NCI-H187 treated with DMSO at 0.1 percent for 48 hours (cell line): ENCODE measurements at places on chromosomes 4 and X.

GRCh38 chr4:143337600-143338287, 1.1 kb downstream of the GAB1 start:
- no peak for DNase-seq

DNA sequence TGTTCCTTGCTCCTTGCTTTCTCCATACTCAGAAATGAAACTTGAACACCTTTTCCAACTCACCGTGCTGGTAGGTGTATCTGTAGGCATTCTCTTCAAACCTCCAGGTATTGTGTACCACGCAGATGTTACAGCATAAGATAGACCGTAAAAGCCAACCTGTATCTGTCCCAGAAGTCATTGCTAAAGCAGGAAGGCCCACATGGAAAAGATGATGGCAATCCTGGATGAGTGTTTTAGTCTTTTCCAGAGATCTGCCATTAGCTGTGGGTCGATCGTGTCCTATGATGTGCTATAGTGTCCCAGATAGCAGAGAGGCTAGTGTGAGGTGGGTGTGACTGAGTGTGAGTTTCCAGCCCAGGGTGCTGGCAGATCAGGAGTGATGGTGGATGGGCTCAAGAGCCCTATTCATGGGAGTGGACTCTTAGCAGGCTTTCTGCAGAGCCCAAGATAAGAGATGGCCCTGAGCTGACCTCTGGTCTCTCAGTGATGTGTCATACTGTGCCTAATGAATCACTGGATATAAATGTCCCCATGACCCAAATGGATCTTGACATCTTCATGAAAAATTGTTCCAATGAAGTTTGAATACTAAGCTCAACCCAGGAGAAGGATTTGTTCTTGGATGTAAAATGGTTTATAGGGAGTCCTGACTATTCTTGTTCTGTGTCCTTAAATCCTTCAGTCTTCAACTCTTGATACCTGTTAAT, 69.1 kb upstream of the WDR1 start:
- no peak for DNase-seq

DNA sequence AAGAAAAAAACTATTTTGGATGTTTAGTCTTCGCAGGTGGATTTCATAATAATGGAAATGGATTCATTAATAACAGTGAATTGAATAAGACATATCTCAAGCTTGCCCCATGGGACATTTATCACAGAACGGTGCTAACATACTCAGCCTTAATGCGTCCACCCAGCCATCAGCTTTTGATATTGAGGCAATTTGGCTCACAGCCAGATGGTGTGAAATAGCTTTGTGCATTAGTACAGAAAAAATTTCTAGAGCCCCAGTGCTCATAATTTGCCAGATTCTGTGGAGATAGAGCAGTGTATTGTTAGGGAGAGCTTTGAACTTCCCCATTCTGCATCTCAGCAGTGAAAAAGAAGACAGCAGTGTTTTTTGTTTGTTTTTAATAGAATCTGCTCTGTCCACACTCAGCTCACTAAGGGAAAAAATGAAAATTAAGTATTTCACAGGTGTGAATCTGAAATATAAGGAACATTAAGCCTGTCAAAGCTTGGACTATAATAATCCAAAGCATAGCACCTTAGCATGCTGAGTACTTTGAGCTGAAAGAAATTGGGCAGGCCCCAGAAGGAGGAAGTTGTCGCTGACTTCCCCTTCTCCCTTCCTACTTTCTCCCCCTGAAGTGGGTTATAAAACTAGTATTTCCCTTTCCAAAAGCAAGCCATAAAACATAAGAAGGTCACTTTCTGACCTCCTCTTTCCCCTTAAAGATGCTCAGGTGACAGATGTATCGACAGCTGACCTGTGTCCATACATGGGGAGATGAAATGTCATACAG, 295.8 kb downstream of the MAGEB5 start:
- DNase-seq, result no peak

DNA sequence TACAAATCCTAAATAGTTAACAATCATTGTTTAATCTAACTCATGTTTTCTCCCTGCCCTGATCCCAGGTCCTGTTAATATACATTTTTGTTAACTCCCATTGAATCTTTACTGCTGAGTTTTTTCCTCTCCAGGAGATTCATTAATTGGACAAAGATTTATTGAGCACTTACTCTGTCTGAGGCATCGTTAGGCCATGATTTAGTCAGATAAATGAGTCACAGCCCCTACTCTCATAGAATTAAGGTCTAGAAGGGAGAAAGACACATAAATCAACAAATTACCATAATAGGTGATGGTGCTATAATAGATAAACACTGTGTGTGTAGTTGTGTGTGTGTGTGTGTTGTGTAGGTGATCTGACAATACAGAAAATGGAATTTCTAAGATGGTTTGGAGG, 112.5 kb downstream of the MAPK10 start:
- DNase-seq, result no peak

DNA sequence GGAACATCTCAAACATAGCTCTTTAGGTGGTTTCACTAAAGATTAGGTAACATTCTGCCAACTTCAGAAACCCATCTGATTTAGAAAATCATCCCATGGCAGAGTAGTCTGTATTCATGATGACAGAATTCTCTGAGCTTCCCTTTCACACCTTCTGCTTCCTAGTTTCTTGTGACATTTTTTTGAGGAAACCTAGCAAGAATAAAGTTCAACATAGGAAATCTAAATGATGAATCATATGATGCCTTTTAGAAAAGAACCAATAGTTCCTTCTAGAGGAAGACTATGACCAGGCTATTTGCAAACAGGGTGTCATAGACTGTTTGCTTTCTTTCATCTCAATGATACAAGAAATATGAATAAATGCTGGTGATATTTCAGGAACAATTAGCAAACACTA, 49.8 kb upstream of the CAMK2D start:
- no peak for DNase-seq

DNA sequence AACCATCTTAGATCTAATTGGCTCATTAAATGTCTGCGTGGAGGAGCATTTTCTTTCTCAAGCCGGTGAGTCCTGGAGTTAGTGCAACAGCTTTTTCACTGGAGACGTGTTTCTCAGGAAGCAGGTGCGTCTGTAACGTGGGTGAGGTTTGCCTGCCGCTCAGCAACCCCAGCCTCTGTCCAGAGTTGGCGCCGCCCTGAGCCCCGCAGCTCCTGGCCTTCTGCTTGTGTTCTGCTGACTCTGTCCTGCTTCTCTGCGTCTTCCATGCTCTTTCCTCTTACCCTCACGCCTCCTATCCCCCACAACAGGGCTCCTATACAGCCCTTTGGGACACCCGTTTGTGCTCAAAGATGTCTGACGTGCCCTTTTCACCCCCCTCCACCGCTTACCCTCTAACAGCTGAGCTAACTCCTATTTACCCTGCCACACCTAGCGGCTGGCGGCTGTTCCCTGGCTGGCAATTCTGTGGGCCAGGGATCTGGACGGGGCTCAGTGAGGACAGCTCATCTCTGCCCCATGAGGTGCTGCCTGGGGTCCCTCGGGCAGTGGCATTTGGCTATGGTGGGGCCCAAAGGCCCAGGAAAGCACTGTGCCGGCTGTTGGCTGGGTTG, 18.8 kb downstream of the DOK7 start:
- no peak for DNase-seq

DNA sequence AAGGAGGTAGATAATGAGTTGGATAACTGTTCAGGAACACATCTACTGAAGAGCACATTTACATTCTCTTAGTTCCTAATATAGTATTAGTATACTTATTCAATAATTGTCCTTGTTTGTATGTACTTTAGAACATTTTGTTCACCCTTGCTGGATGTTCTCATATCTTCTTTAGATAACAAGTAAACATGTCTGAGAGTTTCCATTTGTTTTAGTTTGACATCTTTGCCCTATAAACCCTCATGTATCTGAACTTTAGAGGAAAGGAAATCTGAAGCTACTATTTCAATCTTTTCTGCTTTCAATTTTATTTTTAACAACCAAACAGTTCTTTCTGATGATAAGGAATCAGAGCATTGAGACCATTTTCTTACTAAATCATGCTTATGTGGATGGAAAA, 518.6 kb downstream of the RPA4 start:
- no peak for DNase-seq

- no peak for DNase-seq
Measured at GRCh38 chr4:147831551-147832171, 99.8 kb downstream of the ARHGAP10 start.

DNA sequence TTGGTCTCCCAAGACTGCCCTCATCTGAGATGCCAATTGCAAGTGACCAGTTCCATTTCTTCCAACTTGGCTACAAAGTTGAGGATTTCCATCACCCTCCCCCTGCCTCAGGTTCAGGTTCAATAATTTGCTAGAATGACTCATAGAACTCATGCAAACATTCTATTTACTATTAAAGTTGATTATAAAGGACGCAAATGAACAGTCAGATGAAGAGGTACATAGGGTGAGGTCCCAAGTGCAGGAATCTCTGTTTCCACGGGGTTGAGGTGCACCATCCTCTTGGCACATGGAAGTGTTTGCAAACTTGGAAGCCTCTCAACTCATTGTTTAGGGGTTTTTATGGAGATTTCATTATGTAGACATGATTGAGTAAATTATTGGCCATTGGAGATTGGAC, 41.0 kb downstream of the FGFBP1 start:
- no peak for DNase-seq

DNA sequence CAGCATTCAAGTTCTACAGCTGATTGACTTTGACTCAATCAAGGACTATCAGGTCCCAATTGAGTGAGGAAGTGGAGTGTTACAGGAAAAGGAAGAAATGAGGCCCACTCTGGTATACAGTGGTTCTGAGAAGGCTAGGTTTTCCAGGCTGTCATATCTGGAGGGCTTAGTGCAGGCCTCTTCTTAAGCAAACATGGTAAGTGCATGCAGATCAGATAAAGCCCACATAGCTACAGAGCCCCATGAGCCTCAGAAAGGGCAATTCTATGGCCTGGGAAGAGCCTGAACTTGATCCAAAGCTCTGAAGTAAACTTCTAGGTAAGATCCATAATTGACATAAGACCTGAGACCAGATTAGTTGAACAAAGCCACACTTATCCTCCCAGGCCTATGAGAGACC, 29.0 kb upstream of the MAOA start:
- DNase-seq, result no peak

GRCh38 chr4:105483840-105484239, 10.0 kb upstream of the PPA2 start:
- DNase-seq, result no peak

GRCh38 chr4:147837435-147837834, 105.5 kb downstream of the ARHGAP10 start:
- no peak for DNase-seq

- no peak for DNase-seq
Measured at GRCh38 chrX:42127563-42127962, 204.2 kb upstream of the CASK start.

GRCh38 chr4:99381588-99382175, 29.1 kb upstream of the ADH1C start:
- no peak for DNase-seq

GRCh38 chr4:24594887-24595286, 10.5 kb upstream of the DHX15 start:
- DNase-seq, result no peak

DNA sequence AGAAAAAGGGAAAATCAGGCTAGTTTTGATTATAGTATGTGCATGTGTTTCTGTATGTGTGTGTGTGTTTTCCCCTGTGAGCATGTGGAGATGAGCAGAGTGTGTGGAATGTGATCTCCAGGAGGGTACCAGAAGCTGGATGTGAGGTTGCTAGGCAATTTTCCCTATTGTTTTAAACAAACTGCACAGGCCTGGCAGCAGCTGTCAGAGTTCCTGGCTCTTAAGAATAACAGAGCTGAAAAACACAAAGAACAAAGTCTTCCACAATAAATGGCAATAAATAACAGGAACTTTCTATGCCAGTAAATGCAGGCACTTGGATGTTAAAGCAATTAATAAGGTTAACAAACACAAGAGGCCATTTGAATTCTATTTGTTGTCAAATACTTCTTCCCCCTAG, 344.6 kb upstream of the CTSO start:
- DNase-seq, result no peak

- DNase-seq, result no peak
Measured at GRCh38 chr4:28973587-28974350, 1746.4 kb upstream of the PCDH7 start.

DNA sequence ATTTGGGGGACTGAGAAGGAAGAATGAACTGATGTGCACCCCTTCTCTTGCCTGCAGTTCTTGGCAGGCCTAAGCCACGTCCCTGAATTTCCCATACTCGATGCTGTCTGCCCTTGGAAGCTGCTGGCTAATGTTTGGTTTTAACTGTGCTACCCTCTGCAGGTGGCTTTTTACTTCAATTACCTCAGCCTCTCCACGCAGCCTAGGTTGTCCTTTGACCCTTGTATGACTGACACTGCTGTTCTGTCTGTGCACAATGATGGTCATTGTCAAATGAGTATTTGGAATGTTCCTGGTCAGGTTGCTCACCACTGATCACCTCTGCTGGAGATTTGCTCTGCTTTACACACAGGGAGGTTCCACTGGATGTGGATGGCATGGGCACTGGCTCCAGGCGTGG, 137.1 kb downstream of the ZNF518B start:
- no peak for DNase-seq

GRCh38 chrX:19334945-19335626, 8.6 kb upstream of the PDHA1 start:
- peak; percentile 3 for DNase-seq

GRCh38 chrX:109481986-109482385, at the start of gene GUCY2F:
TSS of gene GUCY2F (minus strand) at chrX:109482086. CDS start at chrX:109475936, 6,150 bp downstream.
- no peak for DNase-seq

DNA sequence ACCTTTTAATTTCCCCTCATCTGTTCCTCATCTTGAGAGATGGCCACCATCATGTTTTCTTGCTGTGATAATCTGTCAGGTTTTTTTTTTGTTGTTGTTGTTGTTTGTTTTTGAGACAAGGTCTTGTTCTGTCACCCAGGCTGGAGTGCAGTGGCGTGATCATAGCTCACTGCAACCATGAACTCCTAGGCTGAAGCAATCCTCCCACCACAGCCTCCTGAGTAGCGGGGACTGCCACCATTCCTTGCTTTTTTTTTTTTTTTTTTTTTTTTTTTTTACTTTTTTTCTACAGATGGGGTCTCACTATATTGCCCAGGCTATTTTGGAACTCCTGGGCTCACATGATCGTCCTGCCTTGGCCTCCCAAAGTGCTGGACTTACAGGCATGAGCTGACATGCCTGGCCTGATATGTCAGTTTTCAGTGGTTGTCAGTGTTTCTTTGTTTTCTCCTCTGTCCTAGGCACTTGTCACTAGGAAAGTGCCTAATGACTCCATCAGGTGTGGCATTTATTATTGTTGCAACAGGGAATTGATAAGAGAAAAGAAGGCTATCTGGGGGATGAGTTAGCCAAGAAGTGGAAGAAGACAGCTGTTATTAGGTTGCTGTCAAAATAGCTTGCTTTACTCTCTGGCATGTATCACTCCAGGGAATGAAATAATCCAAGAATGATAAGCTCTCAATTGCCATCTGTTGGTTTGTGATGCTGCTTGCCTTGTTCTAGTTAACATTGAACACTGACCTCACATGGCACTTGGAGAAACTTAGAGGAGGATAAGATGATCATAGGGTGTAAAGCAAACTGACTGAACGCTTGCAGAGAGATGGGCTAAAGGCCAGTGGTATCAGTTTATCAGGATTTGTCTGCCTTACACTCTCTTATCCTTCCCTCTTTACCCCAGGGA, 41.7 kb downstream of the TMEM164 start:
- DNase-seq, result no peak

- no peak for DNase-seq
Measured at GRCh38 chrX:84133023-84133422, 55.0 kb downstream of the RPS6KA6 start.

- no peak for DNase-seq
Measured at GRCh38 chrX:39631276-39632229, 466.2 kb downstream of the BCOR start.
